Activated naive CD8-positive, alpha-beta T cell treated with anti-CD3 and anti-CD28 coated beads, Interleukin-2, amount 10 ng/mL, durations not matched to agents 7 days and 5 days (primary cell): ENCODE measurements at places on chromosomes 16 and 17. TPM values are rescaled to one million over a fixed set of nuclear protein-coding genes. Genes with fewer than 3 reads are reported as not detected.

Gene PTX4
- not detected for total RNA-seq

Gene NACA2
- not detected for total RNA-seq

- peaks cover 14% of the 10 kb centered on the region for H3K27me3 ChIP-seq
- no peak for DNase-seq
These were observed 15.1 kb downstream of the TRPV3 start for GRCh38 chr17:3542410-3543088.

GRCh38 chr16:54178478-54178976 is 108.1 kb downstream of the IRX3 start:
- no peak overlapping the region for H3K4me3 ChIP-seq
- H3K4me1 ChIP-seq = no peaks in the 10 kb centered on the region
- peaks cover 17% of the 10 kb centered on the region for H3K27me3 ChIP-seq
- H3K27ac ChIP-seq = no peak overlapping the region
- H3K36me3 ChIP-seq = no peaks in the 10 kb centered on the region
- no peak for DNase-seq
